ENCODE measurements at places on chromosomes 16 and 17.

DNA sequence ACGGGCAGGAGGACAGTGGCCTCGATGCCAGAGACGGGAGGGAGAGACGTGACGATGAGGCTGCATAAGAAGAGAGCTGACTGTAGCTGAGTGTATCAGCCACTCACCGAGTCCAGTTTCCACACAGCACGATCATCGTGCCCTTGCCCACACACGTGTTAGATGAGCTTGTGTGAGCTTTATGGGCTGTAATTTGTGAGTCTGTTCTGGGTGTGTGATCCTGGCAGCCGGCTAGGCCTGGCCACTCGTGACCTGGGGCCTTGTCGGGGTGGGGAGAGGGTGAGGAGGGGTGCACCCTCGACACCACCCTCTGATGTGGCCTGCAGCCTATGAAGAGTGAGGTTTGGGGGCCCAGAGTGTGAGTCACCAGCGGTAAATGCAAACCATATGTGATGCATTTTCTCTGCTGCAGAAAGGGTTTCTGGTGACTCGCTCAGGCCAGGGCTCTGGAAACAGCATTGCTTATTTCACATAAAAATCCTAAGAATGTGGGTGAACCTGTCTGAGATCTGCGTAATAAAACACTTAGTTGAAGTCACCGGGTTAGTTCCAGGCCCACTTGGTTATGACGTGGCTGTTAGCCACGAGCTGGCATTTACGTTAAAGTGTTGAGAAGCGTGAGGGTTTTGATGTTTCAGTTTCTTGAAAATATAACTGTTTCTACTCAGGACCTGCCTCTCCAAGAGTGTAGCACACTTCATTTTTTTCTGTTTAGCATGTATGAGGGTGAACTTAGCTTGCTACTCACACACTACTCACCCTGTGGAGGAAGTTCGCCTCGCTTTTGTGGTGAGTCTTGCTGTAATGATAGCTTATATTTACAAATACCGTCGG lies 4.2 kb downstream of the METRNL start:
- DNase-seq, result peak; percentile 79

DNA sequence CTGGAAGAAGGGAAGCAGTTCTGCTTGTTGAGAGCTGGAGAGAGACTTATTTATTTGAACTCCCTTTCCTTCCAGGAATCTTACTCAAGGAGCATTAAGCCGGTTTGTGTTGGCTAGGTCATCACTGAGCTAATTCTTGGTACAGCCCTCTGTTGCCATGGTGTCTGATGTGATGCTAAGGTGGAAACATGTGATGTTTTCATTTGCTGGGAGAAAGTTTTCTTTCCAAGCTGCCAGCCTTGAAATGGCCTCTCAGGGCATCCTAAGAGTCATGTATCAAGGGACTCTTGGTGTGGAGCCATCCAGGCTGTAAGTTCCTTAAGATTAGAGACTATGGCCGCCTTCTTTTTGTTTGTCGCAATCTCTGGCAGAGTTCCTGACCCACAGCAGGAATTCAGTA lies 4.2 kb downstream of the PSKH1 start:
- DNase-seq, result no peak

- no peak for DNase-seq
Measured at GRCh38 chr17:34135841-34136240, 119.2 kb upstream of the CCL2 start.

- peak; percentile 58 for DNase-seq
Measured at GRCh38 chr16:56191156-56191815, at the start of gene GNAO1. GNAO1 (plus strand) TSS chr16:56191489; CDS start chr16:56192236, 747 bp downstream.

DNA sequence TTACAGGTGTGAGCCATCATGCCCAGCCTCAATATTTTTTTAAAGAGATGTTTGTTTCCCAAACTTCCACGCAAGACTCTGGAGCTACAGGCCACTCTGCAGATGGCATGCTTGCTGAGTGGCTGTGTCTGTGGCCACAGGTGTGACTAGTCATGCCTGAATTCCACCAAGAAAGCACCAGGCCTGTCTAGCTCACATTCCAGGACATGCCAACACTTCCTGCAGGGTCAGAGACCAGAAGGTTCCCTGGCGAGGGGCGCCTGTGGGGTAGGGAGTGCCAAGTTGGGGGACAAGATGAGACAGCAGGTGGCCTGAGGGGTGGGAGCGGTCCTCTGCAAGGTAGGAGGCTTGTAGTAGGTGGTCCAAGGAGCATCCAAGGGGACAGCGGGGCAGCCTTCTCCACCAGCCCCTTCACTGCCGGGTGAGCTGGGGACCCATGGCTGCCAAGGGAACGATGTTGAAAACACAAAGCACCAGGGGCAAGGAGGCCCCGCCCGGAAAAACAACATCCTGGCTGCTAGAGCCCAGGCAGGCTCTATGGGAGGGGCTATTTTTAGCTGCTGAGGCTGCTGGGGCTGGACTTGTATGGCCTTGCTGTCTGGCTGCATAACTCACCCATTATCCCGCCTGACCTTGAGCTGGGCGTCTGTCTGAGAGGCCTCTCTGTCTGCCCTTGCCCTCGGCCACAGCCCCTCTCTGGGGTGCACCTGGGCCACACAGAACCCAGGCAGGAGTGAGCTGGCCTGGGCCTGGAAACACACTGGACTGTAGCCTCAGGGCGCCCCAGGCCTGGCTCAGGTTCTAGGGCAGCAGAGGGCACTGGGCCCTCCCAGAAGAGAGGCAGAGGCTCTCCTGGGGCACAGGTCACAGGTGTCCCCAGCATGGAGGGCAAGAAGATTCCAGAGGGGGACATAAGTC lies 5.7 kb downstream of the TRIM47 start:
- peak; percentile 77 for DNase-seq

- DNase-seq, result no peak
Measured at GRCh38 chr17:74579900-74580299, 12.2 kb downstream of the CD300LD start.

- no peak for DNase-seq
Measured at GRCh38 chr16:12329246-12329995, 352.9 kb downstream of the SNX29 start.

- peak; percentile 69 for DNase-seq
Measured at GRCh38 chr17:19371259-19372010, 6.9 kb upstream of the MAPK7 start.

DNA sequence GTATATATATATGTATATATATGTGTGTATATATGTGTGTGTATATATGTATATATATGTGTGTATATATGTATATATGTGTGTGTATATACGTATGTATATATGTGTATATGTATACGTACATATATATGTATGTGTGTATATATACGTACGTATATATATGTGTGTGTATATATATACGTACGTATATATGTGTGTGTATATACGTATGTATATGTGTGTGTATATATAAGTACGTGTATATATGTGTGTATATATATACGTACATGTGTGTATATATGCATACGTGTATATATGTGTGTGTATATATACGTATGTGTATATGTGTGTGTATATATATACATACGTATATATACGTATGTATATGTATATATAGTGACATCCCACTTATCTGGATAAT lies 154.4 kb downstream of the CDRT15L2 start:
- DNase-seq, result no peak

DNA sequence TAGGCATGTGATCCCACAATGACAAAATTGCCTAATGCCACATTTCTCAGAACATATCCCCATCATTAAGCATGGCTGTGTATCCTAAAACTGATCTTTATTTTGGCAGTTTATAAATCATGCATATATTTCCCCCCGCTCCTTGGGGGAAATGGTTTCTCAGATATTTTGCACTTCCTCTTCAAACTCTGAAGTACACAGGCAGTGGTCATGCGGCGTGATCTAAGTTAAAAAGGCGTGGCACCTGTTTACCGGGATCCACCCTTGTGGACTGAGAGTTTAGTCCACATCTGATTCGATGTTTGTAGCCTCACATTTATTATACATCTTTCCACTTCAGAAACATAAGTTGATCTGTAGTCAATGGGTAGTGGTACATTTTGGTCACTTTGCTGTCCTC lies 51.4 kb downstream of the USP10 start:
- DNase-seq, result peak; percentile 72

GRCh38 chr17:19331543-19332245 lies 30.8 kb downstream of the B9D1 start:
- DNase-seq, result peak; percentile 29

GRCh38 chr16:67907397-67908180 lies 14.5 kb downstream of the PSKH1 start:
- no peak for DNase-seq

DNA sequence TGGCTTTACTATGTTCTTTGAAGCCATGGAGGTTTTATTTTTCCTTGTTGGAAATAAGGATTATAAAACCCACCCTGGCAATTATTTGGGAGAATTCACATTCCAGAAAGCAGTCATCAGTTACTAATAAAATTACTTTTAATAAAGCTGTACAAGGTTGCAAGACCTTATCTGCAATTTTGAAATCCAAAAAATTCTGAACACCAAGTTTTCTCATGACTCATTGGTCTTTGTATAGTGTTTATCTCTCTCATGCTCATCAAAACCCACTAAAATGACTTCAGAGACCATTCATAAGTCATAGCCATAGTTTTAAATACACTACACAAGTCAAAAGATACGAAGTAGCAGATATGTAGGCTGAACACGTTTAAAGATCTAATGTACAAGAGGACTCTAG lies 6.0 kb upstream of the KRT38 start:
- no peak for DNase-seq

DNA sequence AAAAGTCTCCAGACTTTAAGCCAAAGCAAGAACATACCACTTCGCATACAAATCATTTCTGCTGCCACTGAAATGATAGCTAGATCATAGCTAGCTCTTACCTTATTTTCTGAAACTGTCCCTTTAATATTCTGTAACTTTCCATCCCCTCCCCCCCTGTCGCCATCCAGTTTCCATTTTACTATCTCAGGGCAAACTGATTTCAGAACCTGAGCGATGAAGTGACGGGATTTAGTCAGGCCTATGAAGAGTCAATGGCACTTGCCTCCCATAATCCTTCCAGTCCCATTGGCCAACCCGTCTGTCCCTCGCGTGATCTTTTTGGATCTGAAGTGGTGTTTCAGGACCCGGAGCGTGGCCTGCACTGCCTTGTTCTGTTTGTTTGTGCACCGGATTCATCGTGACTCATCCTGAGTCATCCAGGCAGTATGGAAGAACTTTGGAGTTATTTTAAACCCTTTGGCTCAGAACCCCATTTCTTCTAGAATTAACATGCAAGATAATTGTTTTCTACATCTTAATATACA lies 199.8 kb upstream of the CHMP6 start:
- DNase-seq, result no peak

GRCh38 chr17:29078183-29079045 lies 35.5 kb downstream of the PIPOX start:
- no peak for DNase-seq

DNA sequence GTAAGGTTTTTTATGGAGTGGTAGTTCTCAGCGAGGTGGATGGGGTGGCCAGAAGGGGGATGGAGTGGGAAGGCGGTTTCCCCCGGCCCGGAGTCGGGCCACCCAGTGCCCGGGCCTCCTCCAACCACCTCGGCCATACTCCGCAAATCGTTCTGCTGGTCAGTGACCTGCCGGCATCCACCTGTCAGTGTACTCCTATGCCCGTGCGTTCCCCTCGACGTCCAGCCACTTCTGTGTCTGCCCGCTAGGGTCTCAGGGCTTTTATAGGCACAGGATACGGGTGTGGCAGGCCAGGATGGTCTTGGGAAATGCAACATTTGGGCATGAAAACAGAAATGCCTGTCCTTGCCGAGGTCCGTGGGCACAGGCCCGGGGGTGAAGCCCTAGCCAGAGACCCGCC lies 19.3 kb upstream of the ASGR2 start:
- DNase-seq, result no peak

DNA sequence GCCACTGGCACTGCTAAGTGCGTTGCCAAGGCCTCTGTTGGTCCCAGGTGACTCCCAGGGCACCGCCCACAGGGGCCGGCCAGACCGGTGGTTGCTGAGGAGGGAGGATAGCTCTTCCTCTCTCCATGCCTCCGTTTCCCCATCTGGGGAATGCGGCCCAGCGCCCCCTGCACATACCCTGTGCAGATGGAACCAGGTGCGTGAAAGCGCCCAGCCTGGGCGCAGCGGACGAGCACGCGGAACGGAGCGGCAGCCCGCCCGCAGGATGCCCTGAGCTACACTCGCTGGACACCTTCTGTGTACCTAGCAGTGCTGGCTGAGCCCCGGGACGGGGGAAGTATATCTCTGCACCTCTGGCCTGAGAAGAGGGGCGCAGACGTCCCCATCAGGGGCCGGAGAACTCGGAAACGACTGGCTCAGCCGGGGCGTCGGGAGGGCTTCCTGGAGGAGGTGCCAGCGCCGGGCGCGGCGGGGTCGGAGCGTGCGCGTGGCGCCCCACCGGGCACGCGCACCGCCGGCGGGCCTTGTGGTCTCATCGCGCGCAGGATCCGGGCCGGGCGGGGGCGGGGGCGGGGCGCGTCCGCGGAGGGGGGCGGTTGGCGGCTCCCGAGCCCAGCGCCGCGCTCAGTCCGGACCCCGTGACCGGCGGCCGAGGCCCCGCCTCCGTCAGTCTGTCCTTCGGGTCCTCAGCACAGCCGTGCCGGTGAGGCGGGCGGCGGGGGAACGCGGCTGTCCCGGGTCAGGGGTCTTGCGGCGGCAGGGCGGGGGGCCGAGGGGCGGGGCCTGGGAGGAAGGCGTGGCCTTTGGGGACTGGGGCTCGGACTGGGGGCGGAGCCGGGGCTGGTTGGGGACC lies at the start of the genes CCDC78 and HAGHL:
CCDC78 (minus strand) TSS at position 6 of the 853 bp plus-strand sequence. CDS start 76 bp downstream, outside the sequence.
HAGHL (plus strand) TSS at position 669 of the 853 bp plus-strand sequence. CDS start 404 bp downstream, outside the sequence.
- DNase-seq, result peak; percentile 82

DNA sequence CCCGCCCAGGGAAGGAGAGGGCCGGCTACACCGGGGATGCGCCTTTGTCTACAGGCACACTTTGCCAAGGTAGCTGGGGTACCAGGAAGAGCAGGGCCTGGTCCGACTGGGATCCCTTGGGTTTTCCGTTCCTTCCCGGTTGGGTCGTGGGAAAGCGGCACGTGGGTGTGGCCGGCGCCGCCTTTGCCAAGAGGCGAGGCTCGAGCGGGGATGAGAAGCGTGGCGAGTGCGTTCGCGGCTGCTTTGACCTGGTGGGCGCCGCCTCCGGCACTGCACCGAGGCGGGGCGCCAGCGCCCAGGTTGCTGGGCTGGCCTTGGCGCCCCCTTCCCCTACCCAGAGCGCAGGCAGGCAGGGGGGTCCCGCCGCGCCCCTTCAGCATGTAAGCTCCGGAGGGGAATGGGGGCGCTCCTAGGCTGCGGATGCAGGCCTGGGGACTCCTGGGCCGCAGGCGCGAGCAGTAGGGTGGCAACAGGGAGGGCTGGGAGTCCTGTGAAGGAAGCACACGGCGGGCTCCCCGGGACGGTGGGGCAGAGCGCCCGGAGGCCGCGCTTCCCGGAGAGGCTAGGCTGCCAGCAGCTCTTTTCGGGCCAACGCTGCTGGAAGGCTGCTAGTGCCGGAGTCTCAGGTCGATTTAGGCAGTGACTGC lies 2.0 kb downstream of the HAS3 start:
- no peak for DNase-seq
